Fibroblast of skin of scalp (primary cell): ENCODE measurements at places on chromosomes 3 and 15.

- DNase-seq, result no peak
Observed at GRCh38 chr3:15476378-15476777, 45.1 kb downstream of the COLQ start.

DNA sequence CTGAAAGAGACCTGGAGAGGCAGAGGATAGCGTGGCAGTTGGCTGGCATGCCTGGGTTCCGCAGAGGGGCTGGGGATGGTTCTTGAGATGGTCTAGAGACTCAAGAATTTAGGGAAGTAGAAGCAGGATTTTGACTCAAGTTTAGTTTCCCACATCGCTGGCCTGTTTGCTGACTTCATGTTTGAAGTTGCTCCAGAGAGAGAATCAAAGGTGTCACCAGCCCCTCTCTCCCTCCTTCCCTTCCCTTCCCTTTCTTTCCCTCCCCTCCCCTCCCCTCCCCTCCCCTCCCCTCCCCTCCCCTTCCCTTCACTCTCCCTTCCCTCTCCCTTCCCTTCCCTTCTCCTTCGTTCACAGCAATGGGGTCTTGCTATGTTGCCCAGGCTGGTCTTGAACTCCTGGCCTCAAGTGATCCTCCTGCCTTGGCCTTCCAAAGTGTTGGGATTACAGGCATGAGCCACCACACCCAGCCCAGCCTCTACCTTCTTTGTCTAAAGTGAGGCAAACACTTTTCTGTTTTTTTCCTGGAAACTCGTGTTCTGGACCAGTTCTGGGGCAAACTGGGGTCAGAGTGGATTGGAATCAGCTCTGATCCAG, 10.2 kb downstream of the CHRD start:
- no peak for DNase-seq

GRCh38 chr15:69758810-69759790, 306.5 kb downstream of the RPLP1 start:
- peak; percentile 60 for DNase-seq

- no peak for DNase-seq
Observed at GRCh38 chr15:53555226-53555625, 204.2 kb downstream of the WDR72 start.

DNA sequence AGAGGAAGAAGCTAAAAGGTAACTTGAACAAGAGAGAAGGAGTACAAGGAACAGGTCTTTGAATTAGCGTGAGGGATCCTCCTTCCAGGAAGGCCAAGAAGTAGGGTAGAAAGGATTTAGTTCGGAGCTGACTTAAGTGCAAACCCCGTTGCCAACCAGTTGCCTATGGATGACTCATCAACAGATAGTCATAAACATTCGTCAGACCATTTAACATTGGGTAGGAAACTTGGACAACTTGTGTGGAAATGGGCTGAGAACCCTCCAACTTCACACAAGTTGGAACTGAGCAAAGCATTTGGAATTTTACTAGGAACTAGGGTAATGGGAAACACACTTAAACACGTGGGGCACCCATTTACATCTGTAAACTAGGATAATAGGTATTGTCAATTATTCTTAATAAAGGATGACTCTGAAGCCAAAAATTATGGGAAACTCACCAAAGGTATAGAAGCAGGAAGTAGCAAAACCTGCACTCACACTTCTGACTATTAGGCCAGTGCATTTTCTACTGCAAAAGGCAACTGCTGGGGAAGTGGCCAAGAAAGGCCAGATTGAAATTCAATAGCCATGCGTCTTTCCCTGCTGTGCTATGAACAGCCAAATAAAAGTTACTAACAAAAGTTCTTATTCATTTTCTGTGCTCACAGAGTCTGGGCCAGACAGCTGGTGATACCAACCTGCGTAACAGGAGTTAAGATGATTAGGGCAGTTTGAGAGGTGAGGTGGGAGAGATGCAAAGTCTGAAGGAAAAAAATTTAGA, 174.5 kb upstream of the TMC3 start:
- no peak for DNase-seq

- no peak for DNase-seq
Observed at GRCh38 chr3:190840146-190840545, 22.3 kb downstream of the GMNC start.

GRCh38 chr15:51348688-51349087, 7.2 kb downstream of the GLDN start:
- DNase-seq, result no peak

DNA sequence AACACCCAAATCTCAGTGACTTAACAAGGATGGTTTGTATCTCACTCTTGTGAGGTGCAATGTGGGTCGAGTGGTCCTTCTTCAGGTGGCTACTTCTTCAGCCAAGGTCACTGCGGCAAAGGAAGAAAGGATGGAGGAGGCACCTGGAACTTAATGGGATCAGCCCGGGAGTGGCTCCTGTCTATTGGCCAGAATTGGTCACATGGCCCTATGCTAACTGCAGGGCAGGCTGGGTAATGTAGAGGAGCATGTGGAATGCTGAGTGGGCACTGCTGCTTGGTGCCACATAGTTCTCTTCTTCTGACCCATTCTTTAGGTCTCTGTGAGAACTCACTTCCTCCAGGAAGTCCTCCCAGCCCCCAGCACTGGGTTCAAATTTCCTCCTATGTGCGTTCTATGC, 20.3 kb upstream of the FAM3D start:
- DNase-seq, result no peak

- no peak for DNase-seq
Observed at GRCh38 chr15:60039316-60039715, 35.2 kb downstream of the FOXB1 start.

- no peak for DNase-seq
Observed at GRCh38 chr3:116877968-116878367, 168.4 kb downstream of the TUSC7 start.

DNA sequence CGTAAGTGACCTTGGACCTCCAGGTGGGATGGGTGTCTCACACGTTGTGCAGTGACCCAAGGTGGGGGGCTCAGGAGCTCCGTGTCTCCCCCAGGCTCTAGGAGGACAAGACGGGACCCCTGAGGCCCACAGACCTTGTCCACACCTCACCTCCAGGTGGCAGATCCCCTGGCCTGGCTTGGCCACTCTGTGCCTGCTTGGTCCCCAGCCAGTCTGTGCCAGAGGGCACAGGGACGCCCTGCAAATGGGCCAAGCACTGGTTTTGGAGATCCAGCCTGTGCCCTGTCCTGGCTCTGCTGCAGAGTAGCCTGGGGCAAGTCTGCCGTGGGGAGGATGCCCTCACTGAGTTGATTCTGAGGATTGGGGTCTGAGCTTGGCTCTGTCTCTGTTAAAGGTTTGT, 14.0 kb downstream of the SLC6A6 start:
- DNase-seq, result no peak

GRCh38 chr3:197533927-197534725, 21.6 kb downstream of the BDH1 start:
- peak; percentile 37 for DNase-seq

DNA sequence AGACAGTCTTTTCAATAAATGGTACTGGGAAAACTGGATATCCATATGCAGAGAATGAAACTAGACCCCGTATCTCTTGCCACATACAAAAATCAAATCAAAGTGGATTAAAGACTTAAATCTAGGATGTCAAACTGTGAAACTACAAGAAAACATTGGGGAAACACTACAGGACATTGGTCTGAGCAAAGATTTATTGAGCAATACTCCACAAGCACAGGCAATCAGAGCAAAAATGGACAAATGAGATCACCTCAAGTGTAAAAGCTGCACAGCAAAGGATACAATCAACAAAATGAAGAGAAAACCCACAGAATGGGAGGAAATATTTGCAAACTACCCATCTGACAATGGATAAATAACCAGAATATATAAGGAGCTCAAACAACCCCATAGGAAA, 38.4 kb upstream of the MBNL1 start:
- DNase-seq, result no peak

GRCh38 chr3:122104515-122105194, 49.5 kb downstream of the CD86 start:
- no peak for DNase-seq

DNA sequence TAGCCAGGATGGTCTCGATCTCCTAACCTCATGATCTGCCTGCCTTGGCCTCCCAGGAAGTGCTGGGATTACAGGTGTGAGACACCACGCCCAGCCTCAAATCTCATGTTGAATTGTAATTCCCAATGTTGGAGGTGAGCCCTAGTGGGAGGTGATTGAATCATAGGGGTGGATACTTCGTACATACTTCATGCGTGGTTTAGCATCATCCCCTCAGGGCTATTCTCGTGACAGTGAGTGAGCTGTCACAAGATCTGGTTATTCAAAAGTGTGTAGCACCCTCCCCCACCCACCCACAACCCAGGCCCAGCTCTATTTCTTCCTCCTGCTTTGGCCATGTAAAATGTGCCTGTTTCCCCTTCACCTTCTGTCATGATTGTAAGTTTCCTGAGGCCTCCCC, 236.9 kb upstream of the IL12A start:
- DNase-seq, result no peak

DNA sequence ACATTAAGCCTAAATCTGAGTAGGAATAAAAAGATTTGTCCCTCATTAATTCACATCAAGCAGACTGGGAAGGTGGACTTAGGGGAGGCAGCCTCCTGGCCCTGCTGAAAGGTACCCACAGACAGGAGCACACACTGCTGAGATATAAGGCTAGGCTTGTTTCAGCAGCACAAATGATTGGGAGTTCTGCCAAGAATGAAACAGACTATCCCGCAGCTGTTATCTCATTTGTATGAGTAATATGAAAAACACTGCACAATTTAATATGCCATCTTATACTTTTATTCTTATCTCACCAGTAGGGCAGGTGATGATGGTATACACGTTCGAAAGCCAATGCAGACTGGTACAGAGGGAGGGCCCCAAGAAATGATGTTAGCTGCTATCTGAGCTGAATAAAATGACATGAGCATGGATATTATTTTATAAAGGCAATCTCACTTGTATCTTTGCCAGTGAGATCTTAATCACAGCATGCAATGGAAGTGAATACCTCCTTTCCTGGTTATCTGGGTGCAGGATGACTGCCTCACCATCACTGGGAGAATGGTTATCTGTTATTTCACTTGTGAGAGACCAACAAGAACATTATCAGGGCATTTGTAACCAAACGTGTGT, 258.7 kb upstream of the PPP2R3A start:
- DNase-seq, result no peak

- peak; percentile 46 for DNase-seq
Observed at GRCh38 chr3:174397848-174398247, 461.3 kb upstream of the NAALADL2 start.

GRCh38 chr15:56187665-56188064, 56.0 kb downstream of the RFX7 start:
- DNase-seq, result no peak

DNA sequence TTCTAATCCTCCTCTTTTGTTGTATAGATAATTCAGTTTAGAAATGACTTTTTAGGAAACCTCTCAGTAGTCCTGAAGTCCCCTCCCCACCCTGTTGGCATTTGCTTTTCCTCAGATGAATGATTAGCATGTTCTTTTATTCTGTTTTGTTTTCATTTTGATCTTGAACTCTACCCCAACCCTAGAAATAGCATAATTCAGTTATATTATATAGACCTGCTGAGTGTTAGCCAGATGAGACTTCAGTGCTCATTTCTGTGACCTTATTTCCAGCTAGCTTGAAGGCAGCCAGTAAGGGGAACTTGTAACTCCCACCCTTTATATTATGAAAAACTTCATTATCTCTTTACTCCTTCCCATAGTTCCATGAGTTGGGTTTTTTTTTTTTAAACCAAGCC, 41.2 kb downstream of the SNRK start:
- no peak for DNase-seq

DNA sequence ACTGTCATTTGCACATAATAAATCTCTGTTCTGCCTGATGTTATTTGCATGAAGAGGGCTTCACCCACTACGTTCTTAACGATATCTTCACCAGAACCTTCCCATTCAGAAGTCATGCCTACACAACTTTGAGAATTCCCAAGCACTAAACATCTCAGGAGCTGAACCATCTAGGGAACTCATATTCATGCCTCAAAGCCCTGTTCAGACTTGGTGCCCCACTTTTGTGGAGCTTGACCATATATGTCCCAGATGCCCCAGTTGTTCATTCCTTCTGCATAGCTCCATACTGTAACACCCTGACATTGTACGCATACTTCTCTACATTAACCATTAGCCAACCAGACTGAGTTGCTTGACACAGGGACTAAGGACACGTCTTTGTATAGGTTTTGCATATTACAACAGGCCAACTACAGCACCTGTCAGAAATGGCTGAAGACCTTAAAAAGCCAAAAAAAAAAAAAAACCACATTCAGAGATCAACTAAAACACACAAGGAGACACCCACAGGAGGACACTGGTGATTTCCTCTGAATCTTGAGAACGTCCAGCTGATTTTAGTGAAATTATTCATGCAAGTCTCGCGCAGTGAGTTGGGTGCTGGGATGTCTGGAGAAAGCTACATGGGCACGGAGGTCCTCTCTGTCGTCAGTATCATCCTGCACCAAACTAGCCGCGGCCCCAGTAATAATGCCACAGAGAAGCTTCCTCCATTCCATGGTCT, 141.4 kb downstream of the FOXP1 start:
- no peak for DNase-seq

DNA sequence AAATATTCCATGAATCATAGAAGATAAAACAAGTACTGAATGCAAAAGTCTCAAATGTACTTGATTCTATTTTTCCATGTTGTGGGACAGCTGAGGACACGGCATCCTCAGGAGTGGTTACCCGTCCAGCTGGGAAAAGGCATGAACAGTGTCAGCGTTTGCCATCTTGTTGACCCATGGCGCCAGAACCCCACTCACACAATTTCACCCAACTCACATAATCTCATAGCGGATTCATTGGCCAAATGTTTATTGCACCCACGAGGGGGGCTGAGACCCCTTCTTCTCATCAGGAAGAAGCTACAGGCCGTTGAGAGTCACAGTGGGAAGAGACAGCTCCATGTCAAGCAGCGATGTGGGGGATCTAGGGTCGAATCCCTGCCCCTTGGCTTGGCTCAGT, 72.9 kb downstream of the OCA2 start:
- DNase-seq, result no peak

GRCh38 chr3:58250093-58250707, 12.6 kb downstream of the ABHD6 start:
- DNase-seq, result no peak

DNA sequence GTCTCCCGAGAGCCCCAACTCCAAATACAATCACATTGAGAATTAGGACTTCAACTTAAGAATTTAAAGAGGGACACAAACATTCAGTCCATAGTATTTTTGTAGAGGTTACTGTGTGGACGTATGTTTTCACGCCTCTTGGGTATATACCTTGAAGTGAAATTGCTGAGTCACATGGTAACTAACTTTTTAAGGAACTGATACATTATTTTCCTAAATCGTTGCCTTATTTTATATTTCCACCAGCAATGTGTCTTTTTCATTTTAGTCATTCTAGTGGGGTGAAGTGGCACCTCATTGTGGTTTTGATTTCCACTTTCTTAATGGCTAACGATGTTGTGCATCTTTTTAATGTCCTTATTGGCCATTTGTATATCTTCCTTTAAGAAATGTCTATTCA, 11.8 kb downstream of the PARP15 start:
- DNase-seq, result no peak

- DNase-seq, result peak; percentile 39
Observed at GRCh38 chr15:51494411-51495314, 127.9 kb downstream of the DMXL2 start.

DNA sequence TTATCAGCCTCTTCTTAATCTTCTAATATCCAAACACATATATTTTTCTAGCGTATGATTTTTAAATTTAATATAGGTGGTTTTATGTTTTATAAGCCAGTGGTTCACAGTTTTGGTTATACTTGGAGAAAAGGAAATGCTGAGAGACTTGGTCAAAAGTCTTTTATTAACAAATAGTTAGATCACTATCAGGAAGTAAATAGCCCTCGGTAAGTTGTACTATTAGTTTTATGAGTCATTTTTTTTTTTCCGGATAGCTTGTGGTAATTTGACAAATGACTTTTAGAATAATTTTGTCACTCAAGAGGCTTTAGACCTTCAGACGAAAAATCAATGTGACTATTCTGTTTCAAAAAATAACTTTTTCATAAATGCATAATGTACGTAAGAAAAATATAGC, 232.2 kb upstream of the ROBO1 start:
- no peak for DNase-seq
